ENCODE measurements at places on chromosomes 5 and 9.

DNA sequence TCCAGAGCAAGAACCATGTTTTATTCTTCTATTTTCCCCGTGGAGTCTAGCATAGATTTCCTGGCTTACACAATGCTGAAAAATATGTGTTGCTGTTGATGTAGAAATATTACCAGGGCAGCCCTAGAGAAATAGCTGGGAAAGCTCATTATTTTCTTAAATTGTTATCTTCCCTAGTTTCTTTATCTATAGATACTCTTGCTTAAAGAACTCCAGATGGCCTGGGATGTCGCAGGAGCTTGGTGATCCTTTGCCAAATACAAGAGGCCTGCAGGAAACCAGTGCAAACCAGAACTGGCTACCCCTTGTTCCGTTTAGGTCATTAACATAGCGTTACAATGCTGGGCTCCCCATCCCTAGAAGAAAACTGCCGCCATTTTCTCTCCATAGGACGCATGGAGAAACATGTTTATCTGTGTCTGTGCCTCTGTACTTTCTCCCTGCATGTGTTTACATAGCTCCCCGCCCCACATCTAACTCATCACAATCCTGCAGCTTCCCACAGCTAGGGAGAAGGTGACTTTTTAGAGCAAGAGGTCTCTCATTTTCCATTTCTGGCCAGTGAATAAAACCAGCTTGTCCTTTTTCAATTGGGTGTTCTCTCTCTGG lies 6.4 kb downstream of the PRLR start:
- DNase-seq, result no peak

DNA sequence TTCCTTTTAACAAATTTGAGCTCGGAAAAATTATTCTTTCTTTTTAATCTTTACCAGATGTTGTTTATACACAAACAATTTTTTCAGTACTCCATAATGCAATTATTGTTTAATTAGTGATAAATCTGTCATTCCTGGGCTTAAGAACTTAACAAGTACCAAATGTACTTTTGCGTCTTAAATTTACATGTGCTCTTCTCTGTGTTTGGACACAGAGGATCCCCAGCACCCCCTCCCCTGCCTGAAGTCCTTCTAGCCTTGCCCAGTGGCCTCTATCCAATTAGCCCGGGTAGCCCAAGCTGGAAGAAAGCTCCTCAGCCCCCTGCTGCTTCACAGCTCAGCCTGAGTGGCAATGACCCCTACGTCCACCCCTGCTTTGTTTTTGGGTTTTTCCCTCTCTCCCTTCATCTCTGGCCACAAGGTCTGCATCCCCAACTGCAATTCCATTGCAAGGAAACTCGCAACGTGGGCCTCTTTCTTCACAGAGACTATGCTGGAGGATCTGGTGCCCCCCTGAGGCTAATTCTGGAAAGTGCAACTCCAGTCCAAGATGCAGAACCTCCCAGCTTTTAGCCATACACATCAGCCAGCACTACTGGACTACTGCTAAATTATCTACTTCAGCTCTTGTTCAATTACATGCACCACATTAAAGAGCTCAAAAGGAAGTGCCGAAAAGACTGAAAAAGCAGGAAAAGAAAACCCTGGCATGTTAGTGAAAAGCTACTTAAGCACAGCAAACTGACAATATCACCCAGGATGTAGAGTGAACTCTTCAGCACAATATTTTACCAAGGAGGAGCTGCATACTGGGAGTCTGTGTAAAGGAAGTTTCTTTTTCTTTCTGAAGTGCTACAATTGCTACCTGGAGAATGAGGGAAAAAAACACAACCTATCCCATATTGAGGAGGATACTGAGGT lies 186.2 kb downstream of the FANCC start:
- peak; percentile 17 for DNase-seq

DNA sequence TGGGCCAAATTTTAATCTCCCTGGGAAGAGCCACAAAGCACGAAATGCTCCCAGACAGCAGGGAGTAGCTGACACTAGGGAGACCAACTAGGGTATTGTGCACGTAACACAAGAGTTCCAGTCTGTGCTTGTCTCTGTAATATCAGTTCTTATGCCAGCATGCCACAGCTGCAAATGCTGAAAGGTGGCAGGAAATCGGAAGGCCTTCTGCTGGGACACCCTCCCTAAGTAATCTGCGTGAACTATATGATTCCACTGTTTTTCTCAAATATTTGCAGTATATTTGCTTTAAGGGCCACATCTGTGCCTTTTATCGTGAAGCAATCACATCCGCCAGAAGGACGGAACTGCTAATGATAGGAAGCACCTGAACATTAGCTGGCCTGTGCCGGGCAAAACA lies 12.6 kb downstream of the VLDLR start:
- DNase-seq, result no peak

GRCh38 chr9:117720555-117720954 lies 16.4 kb downstream of the TLR4 start:
- DNase-seq, result no peak

GRCh38 chr9:135343837-135344522 lies 135.6 kb upstream of the PPP1R26 start:
- DNase-seq, result peak; percentile 15

DNA sequence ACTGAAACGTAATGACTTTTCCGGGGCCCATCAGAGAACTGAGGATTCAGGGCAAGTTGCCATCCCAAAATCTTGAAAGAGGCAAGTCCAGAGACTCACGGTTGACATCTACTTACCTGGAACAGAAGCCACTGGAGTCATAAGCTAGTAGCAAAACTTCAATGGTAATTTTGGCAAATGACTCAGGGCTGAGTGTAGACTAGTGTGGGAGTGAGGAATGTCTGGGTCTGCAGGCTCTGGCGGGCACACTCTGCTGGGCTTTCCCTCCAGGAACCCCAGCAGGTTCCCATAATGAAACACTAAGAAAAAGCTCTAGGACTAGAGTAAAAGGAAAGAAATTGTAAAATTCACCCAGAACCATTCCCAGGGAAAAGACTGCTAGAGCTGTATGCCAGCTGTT lies 122.9 kb upstream of the NFIL3 start:
- no peak for DNase-seq

GRCh38 chr5:172699423-172699822 lies 58.4 kb downstream of the NEURL1B start:
- no peak for DNase-seq

- no peak for DNase-seq
Measured at GRCh38 chr9:27785714-27786100, 212.4 kb upstream of the C9orf72 start.

- no peak for DNase-seq
Measured at GRCh38 chr5:138981131-138981530, 106.0 kb upstream of the LRRTM2 start.

GRCh38 chr5:171702135-171702770 lies 83.4 kb upstream of the SMIM23 start:
- DNase-seq, result no peak

DNA sequence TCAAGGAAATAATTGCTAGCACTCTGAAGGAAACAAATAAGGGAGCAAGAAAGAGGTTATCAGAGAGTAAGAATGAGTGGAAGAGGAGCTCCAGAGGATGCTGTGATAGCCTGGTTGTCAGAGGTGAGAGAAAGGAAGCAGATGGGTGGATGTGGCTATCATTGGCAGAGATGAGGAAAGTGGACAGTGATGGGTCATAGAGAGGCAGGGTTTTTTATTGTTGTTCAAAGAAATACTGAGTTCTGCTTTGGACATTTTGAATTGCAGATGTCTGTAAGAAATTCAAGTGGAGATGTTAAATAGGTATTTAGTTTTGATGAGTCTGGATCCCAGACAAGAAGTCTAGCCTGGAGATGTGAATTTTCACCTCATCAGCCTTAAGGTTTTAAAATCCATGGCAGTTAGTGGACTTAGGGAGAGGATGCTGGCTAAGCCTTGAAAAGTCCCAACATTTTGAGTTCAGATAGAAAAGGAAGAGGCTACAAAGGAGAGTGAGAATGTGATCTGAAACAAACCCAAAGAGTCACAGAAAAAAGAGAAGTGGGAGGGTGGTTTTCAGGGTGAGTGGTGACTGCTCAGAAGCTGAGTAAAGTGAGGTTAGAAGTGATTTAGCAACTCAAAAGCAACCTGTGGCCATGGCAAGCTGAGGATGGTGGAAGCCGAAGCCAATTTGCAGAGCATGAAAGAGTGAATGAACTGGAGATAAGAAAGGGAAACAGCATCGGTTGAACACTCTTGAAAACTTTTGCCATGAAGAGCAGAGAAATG lies 50.4 kb downstream of the PPIC start:
- DNase-seq, result no peak

GRCh38 chr9:80062567-80062966 lies 490.8 kb downstream of the TLE4 start:
- DNase-seq, result no peak

- no peak for DNase-seq
Measured at GRCh38 chr5:78569441-78569840, 79.1 kb downstream of the LHFPL2 start.

GRCh38 chr5:160486573-160486972 lies 64.9 kb downstream of the PTTG1 start:
- no peak for DNase-seq

DNA sequence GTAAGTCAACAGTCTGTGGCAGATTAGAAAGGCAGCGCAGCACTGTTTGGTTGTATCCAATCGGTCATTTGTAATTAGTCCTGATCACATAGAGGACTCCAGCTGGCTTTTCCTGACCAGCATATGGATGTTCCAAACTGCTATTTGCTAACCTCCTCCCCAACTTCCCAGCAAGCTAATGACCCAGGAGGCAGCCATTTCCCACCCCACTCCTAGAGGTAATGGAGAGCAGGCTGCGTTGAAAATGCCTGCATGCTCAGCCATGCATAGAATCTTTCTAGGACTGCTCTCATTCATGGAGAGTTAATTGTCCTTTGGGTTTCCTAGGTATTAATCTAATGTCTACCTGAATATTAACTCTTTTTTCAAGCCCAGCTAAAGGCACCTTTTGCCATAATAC lies 850.6 kb upstream of the WWC1 start:
- DNase-seq, result no peak

DNA sequence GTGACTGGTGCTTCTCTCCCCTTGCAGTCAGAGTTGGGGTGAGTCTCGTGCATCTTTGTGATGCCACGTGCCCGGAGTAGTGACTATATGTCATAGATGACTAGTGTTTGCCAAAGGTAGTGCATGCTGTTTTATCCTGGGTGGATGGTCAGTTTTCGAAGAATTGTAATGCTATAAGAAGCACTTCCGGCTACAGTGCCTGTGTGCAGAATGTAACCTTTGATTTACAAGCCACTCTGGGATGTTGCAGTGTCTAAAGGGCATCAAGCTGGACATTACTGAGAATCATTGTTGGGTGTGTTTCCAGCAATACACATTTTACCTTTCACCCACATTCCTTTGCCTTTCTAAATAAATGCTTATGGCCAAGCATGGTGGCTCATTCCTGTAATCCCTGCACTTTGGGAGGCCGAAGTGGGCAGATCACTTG lies 16.7 kb downstream of the MVB12B start:
- DNase-seq, result no peak

DNA sequence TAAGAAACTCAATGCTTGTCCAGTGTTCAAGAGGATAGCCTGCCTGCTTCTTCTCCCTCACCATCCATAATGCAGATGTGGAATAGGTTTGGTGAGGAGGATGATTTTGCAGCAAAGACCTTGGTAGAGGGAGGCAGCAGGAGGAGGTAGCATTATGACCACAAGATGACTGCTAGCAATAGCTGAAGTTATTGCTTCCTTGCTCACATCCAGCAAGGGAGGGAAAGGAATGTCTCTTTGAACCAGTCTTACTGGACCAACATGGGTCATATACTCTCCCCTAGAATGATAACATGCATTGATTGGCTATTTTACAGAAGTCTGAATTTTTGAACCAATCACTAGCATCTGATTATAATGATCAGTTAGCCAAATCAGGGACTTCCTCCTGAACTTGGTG lies 607.6 kb downstream of the EBF1 start:
- no peak for DNase-seq

DNA sequence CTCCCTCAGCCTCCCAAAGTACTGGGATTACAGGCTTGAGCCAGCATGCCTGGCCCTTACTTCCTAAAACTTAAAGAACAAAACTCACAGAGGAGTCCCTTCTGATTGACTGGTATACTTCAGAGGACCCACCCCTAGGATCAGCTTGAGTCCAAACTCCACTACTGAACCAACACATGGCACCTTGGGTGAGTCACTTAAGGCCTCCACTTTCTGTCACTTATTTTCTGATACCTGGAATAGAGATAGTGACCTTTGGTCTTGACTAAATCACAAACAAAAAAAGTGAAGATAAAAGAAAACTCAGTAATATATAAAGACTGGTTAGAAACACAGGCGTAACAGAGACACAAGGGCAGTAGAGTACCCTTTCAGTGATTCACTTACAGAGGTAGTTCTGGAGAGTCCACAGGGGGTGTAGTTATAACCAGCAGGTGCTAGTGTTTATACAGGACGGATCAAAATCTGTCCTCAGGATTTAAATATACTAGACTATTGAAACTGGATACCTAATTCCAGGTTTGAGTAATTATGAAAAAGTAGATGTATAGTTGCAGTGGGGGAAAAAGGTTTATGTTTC lies 274.3 kb upstream of the ANKRD55 start:
- DNase-seq, result no peak
